ENCODE measurements at places on chromosomes 3 and 15. TPM values are rescaled to one million over a fixed set of nuclear protein-coding genes. Genes with fewer than 3 reads are reported as not detected.

DNA sequence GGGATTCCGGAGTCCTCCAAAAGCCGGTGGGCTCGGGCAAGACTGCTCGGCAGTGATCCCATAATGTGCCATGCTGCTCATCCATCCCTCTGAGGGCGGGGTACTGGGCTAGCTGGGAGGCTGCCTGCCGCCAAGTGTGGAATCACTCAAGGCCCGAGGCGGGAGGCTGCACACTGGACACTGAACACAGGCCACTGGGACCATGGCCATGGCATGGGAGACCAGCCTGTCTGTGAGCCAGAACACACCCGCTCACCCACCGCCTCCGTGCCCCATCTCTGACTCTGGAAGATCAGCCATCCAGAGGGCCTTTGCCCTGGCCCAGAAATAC is 1.4 kb downstream of the C3orf22 start:
- DNase-seq = no peak

DNA sequence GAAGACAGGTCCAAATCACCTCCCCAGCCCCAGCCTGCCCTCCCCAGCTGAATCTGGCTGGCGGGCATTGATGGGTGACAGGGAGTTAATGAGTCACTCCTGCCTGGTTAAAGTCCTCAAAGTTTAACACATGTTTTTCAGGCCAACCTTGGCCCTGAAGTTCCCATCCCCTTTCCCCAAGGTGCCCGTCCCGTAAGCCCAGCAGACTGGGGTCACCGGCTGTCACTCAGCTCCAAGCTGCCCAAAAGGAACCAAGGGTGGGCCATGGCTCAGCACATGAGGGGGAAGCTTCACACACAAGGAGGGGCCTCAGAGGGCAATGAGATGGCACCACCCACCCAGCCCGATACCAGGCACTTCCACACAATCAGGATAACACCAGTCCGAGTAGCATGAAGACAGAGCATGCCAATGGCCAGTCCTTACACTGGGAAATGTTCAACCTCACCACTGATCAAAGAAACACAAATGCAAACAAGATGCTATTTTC is 10.2 kb upstream of the KLF15 start:
- no peak for DNase-seq

- no peak for DNase-seq
These were observed 42.9 kb upstream of the GABRG3 start for GRCh38 chr15:26928051-26928450.

DNA sequence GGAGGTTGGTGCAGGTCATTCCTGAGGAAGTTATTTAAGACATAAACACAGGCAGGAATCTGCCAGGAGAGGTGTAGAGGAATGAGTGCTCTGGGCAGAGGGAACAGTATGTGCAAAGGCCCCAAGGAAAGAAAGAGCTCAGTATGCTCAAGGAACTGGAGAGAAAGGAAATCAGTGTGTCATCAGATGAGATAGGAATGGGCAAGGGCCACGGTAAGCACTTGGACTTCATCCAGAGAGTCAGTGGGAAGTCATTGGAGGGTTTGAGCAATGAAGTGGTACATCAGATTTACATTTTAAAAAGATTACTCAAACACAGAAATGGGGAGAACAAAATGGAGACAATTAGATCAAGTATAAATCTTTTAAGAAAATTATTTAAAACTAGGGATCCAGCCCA is 272.2 kb downstream of the ADAMTSL3 start:
- DNase-seq = no peak

GRCh38 chr3:61964566-61964965 is 403.2 kb downstream of the PTPRG start:
- DNase-seq = no peak

GRCh38 chr15:52651114-52651513 is 28.1 kb downstream of the ATOSA start:
- no peak for DNase-seq

DNA sequence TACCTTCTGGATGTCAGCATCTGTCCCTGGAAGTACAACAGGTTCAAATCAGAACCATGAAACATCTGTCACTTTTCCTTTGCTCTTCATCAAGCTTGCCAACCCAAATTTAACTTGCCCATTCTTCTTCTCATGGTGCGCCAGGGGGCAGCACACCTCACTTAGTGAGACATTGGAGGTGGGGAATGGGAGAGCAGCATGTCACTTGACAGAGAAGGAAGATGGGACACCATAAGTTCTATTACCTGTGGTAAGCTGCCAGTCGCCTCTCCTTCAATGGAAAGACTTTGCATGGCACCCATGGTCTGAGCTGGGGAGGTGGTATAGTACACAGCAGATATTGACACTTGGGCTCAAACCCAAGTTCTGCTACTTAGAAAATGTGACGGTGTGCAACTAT is 2.9 kb downstream of the SCN5A start:
- DNase-seq = no peak

DNA sequence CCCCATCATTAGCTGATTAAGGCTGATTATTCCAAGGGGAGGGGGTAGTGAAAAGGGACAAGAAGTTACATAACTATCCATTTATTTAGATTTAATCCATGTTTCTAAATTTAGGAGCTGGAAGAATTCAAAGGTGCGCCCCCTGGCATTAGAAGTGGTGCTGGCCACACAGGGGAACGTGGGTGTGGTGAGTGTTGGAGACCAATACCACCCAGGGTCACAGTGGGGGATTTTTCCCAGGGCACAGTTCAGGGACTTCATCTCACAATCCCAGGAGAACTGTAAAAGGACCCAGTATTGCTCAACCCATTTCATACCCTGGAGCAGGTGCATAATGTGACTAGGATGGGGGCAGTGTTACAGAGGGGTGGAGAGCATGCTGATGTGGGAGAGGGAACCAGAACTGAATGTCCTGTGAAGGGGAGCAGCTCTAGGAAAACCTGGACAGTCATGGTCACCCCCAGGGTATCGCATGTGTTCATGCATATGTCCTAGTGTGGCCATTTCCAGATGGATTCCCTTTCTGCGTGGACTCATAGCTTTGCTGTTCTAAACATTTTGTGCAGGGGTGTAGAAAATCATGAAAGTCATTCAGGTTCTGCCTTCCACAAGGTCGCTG is 110.3 kb downstream of the LSM3 start:
- DNase-seq = no peak

DNA sequence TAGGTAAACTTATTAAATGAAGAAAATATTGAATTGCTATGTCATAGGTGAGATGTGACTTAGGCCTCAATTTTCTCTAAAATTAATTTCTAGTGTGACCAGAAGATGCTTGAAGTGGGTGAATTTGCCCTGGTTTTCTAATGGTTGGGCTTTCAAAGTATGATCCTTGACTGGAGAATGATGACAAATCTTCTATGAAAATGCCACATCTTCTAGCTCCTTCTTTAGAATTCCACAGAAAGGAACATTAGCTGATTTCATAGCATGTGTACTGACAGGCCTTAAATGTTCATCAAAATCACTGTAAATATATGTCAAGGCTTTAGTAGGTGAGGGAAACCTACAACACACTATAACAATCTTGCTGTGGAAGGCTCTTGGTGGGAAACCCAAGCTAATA is 8.9 kb downstream of the ABI3BP start:
- no peak for DNase-seq

- no peak for DNase-seq
These were observed 74.0 kb upstream of the PHLDB2 start for GRCh38 chr3:111785034-111785433.

Gene SAMD7
- polyA plus RNA-seq = not detected

Gene CACNA2D3
- 1.7 TPM for polyA plus RNA-seq

Gene MAPKAPK3
- 58.8 TPM for polyA plus RNA-seq

Gene SLC9C1
- 0.64 TPM for polyA plus RNA-seq

Gene ATP8B4
- 3.6 TPM for polyA plus RNA-seq
